NCI-H2227 treated with DMSO at 0.1 percent for 48 hours (cell line): ENCODE measurements at places on chromosomes 3 and 15.

- no peak for DNase-seq
Observed at GRCh38 chr3:80767604-80768003, 993.8 kb downstream of the GBE1 start.

DNA sequence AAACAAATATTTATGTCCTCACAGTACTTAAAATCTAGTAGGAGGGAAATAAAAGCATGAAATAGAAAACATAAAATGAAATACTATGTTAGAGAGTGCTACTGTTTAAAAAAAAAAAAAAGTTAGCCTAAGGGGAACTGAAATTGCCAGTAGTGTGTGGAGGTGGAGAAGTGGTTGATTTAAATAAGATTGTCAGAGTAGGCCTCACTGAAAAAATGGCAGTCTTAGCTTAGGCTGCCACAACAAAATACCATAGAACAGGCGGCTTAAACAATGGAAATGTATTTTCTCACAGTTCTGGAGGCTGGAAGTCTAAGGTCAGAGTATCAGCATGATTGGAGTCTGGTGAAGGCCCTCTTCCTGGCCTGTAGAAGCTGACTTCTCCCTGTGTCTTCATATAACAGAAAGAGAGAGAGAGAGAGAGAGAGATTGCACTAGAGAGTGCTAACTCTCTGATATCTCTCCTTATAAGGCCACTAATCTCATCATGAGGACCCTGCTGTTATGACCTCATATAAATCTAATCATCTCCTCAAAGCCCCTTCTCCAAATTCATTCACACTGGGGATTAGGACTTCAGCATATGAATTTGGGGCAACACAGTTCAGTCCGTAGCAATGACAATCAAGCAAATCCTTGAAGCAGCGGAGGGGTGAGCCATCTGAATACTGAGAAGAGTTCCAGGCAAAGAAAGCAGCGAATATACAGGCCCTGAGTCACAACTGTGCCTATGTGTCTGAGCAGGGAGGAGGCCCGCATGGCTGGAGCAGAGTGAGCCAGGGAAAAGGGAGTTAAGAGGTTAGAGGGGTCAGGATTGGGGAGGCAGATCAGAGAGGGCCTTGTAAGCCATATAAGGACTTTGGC, 23.6 kb upstream of the LRRC34 start:
- no peak for DNase-seq

DNA sequence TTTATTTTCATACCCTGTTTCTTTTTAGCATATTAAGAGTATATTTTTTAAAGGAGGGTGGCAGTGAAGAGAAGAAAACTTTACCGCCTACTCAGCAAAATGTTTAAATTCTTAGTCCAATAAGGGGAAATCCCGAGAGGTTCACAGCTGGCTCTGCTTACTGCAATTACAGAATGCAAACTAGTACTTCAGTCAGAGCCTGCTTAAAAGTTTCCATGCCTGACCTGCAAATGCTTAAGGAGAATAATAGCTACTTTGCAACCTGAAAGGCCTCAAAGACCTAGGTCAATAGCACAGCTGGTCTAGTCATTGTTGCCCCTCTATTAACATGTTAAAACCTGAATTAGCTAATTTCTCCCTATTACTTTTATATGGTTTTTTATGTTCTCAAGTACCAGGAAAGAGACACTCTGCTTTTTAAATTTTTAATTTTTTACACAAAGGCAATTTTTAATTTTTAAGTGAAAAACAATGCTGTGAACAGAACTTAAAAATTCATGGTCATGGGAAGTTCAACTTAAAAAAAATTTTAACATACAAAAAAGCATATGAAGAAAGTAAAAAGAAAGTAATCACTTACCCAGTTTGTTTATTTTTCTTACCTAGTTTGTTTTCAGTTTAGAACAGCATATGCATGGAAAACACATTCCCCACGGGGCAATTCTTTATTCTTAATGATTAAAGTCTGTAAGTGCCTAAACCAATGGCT, 79.2 kb downstream of the P3H2 start:
- no peak for DNase-seq

GRCh38 chr3:69181592-69182211, 59.3 kb upstream of the LMOD3 start:
- no peak for DNase-seq

GRCh38 chr15:69357773-69358771, 56.1 kb upstream of the KIF23 start:
- DNase-seq = no peak

GRCh38 chr15:98063871-98064270, 103.4 kb downstream of the ARRDC4 start:
- DNase-seq = no peak

- no peak for DNase-seq
Observed at GRCh38 chr3:194212845-194213331, 76.9 kb downstream of the HES1 start.

DNA sequence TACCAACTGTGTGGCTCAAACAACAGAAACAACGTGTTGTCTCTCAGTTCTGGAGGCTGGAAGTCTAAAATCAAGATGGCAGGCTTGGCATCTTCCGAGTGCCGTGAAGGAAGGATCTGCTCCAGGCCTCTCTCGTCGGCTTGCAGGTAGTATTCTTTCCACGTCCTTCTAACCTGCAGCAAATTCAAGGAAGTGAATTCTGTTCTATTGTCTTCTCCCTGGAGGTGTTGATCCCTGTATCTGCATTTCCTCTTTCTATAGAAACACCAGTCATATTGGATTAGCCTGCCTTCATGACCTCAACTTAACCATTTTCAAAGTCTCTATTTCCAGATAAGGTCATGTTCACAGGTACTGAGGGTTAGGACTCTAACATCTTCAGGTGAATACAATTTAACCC, 512.1 kb downstream of the GABRG3 start:
- no peak for DNase-seq

GRCh38 chr3:112568642-112569041, 6.8 kb downstream of the SLC35A5 start:
- no peak for DNase-seq

DNA sequence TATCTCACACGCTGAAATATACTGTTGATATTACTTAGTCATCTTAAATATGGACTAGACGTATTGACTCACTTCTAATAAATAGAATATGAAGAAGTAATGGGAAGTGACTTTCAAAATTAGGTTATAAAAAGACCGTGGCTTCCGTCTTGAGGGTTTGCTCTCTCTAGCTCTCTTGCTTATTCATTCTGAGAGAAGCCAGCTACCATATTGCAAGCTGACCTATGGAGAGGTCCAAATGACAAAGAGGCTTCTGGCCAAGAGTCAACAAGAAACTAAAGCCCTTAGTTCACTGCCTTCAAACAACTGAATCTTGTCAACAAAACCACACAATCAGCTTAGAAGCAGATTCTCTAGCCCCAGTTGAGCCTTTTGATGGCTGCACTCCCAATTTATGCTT, 46.1 kb downstream of the SLC9C1 start:
- DNase-seq = no peak

- peak; percentile 10 for DNase-seq
Observed at GRCh38 chr15:98085003-98085639, 124.6 kb downstream of the ARRDC4 start.

DNA sequence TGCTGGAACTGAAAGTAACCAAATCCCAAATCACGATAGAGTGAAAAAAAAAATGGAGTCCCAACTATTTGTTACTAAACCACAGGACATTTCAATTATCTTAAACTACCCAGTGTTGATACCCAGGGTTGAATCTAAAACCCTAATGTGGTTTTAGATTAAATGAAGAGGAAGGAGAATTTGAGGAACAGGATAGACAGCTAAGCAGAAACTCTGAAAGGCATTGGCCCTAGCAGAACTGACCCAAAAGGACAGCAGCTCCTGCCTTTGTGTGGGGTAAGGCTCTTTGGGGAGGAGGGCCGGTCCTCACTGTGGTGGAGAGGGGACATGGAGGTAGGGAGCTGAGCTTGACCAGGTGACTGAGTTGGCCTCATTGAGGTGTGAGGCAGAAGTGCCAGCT, 30.7 kb upstream of the SNRK start:
- DNase-seq = no peak

DNA sequence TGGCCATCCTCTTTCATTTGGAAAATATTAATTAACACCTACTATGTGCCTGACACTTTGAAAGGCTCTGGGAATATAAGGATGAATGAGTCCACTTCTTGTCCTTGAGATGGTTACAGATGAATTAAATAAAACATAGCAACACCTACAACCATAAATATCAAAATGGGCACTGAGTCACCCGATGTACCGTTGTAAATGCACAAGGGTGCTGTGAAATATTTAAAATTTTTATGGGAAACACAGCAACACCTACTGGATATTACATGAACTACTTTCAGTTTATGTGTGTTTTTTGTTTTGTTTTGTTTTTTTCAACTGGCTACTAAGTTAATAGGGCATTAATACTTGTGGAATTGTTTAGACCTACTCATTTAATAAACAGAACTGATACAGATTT, 239.0 kb upstream of the NAALADL2 start:
- DNase-seq = no peak

DNA sequence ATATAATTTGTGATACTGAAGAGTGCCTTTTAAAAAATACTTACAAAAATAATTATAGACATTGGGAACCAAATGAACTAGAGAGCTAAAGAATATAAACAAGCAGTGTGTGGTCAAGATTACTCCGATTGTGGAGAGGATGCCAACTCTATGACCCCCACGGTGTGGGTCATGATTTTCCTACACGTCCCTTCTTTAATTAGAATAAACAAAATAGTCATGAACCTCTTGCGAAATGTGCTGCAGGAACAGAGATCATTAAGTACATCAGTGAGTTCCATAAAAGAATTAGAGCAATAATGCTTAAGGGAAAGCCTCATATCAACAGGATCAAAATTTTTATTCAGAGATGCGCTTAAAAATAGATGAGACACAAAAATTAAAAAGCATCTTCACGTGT, 476.6 kb upstream of the ROBO1 start:
- DNase-seq = no peak

GRCh38 chr15:85485956-85486567, 105.7 kb downstream of the AKAP13 start:
- peak; percentile 72 for DNase-seq

- DNase-seq = no peak
Observed at GRCh38 chr15:27410996-27411605, 440.1 kb downstream of the GABRG3 start.

- DNase-seq = no peak
Observed at GRCh38 chr15:92643849-92644815, 11.4 kb downstream of the FAM174B start.

- no peak for DNase-seq
Observed at GRCh38 chr3:177827511-177828207, 630.4 kb upstream of the TBL1XR1 start.

DNA sequence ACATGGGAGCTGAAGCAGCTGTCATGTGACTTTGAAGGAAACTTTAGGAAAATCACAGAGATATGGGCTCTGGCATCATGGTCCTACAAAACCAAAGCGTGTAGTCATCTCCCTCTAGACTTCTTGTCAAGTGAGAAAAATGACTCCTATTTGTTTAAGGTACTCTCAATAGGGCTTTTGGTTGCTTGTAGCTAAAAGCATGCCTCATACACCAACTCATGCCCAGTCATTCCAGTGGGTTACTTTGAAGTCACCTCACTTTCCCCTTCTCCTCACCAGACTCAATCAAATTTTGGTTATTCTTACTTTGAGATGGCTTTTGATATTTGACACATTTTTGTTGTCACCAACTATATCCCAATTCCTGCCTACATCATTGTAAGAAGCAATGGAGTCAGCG, 81.6 kb downstream of the BOC start:
- DNase-seq = no peak
